BJ (cell line): ENCODE measurements at places on chromosomes 1 and 21.

DNA sequence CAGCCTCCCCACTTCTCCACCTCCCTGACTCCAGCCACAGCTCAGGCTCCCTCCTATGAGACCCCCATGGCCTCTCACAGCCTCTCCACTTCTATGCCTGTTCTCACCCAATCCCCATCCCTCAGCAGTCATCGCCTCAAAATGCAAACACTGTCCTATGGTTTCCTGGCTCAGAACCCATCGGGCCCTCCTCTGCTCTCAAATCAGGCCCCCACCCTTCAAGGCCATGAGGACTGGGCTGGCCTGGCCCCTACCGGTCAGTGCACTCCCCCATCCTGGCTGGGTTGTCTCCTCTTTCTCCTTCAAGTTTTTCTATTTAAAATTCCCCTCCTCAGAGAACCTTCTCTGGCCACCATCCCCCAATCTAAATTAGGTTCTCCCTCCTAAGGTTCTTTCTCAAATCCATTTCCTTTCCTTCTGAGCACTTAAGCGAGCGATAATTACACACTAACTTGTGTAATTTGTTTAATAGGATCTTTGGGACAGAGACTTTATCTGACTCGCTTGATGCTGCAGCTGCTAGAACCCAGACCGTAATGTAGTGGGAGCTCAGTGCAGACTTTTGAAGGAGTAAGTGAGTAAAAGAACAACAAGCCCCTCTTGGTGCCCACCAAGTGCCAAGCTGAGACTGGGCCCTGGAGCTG lies 347.2 kb downstream of the MATN1 start:
- no peak for DNase-seq

DNA sequence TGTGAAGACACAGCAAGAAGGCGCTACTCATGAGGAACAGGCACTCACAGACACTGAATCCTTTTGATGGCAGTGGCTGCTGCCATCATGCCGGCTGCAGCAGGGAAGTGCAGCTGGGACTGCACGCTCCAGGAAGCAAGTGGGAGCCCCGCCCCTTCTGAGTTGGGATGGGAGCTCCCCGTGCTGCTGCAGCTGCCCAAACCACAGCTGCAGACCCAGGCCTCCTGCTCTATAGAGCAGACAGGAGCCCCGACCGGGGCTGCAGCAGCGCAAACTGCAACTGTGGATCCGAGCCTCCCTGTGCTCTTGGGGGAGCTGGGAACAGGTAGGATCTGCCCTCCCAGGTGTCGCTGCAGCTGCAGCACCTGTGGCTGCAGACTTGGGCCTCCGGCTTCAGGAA lies 65.2 kb upstream of the MARK1 start:
- DNase-seq: no peak

DNA sequence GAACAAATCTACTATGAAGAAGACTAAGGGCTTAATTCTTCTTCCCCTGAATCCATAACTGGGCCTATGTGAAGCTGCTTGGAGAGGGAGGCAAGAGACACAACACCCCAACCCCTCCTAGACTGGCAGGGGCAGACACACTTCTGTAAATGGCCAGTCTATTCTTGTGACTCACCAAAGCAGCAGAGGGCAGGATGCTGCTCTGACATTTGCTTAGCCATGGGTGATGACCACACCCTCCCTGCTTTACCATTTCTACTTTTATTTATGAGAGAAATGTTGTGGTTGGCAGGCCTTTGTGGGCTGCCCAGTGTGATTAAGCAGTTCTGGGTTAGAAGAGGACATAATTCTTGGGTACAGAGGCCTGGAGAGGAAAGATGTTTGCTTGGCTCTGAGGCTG lies 189.8 kb upstream of the DPYD start:
- DNase-seq: no peak

GRCh38 chr21:41761934-41762635 lies 4.8 kb downstream of the RIPK4 start:
- no peak for DNase-seq
